Fibroblast of upper back skin (primary cell): ENCODE measurements at places on chromosomes 6 and 20.
A peak's percentile ranks its signal among the peaks of the same experiment; 100 is the strongest.

GRCh38 chr6:63795826-63796225 is 160.2 kb downstream of the PHF3 start:
- DNase-seq, result no peak

DNA sequence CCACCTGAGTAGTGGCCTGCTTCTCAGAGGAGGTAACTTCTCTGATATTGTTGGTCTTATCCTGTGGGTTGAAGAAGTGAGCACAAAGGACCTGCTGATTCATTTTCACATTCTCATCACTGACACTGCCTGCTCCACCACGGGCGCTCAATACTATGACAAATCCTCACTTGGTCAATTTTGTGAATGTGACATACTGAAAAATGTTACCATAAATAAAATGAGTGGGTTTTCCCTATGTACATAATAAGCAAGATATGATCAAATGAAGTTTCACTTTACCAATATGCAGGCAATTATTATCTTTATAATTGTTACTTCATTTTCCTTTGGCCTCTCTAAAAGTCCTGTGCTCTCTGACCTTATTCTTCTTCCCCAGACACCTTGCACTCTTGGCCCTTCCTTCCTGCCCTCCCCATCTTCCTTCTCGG is 71.5 kb upstream of the RIPOR2 start:
- DNase-seq, result no peak

- no peak for DNase-seq
These were observed 564.3 kb upstream of the NRSN1 start for GRCh38 chr6:23561732-23562131.

- DNase-seq, result no peak
These were observed 135.3 kb downstream of the ARID1B start for GRCh38 chr6:156912431-156912830.

- no peak for DNase-seq
These were observed 98.8 kb downstream of the HUS1B start for GRCh38 chr6:558089-558488.

DNA sequence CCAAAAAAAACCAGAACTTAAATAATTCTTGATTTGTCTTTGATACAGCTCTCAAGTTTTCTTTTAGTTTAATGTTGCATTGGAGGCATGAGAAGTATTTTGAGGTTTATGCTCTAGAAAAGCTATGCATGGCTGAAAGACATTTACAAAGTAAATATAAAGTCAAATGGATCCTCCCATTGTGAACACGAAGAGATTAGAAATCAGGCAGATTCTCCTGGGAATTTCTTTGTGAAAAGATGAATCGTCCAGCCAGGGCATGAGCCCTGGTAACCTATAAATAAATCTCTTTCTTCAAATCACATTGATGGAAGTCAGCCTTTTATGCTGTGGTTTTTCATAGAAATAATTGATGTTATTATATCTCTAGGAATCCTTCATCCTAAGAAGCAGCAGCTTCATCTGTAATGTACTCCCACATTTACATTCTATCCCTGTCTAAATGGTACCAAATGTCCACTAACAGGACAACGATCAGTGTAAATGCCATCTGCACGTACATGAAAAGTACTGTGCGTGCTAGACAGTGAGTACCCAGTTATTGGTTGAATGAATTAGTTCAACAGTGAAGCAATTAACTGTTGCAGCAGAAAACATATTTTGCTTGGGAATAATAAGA is 143.6 kb downstream of the ALDH8A1 start:
- peak; percentile 46 for DNase-seq

DNA sequence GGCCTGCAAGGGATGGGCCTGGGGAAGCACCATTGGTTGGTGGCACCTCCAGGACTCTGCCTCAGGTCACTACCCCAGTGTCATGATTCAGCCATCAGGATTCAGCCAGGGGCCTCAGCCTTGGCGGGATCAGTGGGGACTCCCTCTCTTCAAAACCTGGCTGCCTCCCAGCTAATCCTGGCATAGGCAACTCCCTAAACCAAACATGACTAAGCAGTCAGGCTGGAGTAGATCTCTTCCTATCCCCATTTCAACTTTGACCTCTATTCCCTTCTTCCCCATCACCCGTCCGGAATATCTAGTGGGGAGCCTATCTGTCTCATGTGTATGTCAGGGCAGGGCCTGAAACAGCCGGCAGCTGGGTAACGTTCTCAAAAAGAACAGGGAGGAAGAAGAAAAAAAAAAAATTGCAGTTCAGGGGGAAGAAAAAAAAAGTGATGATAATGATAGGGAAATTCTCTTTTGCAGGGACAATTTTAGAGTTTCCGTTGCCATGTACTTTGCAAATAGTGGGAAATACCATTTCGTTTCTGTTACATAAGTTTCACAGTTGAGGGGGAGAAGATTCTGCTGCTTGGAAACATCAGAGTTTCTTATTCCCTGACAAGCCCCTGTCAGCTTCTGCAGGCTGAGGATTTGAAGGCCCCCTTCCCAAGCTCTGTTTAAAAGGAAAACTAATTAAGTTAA is 4.1 kb upstream of the PREX1 start:
- DNase-seq, result peak; percentile 45

- DNase-seq, result no peak
These were observed 136.0 kb downstream of the MTHFD1L start for GRCh38 chr6:151001387-151002056.

GRCh38 chr20:3158968-3159431 is 665 bp downstream of the FASTKD5 start:
- DNase-seq, result peak; percentile 15

DNA sequence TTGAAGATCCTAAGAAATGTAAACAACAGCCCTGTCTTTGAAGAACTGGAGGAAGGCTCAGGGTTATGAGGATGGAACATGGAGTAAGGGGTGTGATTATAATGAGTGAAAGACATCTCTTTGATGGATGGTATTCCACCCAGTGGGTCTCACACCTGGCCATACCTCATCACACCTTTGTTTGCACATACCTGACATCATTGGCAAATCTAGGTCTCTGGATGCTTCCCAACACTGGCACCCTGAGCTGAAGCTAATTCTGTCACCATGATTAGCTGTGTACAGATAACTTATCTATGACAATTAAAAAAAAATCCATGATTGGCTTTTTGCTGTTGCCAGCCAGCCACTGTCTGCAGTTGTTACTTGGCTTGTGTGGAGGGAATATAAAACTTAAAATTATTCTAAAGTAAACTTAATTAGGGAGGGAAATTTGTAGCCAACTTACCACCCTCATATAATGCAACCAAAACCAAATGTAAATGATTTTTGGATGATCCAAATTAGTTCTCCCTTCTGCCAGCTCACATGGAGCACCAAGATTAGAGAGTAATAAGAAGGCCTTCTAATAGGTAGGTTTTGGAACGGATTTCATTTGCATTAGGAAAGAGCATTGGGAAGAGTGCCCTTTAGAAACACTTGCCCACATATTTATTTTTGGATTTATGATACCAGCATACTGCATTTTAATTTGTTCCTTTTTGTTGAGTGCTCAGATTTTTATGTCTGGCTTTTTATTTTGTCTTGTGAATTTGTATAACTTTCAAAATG is 249.5 kb downstream of the SOX4 start:
- no peak for DNase-seq

DNA sequence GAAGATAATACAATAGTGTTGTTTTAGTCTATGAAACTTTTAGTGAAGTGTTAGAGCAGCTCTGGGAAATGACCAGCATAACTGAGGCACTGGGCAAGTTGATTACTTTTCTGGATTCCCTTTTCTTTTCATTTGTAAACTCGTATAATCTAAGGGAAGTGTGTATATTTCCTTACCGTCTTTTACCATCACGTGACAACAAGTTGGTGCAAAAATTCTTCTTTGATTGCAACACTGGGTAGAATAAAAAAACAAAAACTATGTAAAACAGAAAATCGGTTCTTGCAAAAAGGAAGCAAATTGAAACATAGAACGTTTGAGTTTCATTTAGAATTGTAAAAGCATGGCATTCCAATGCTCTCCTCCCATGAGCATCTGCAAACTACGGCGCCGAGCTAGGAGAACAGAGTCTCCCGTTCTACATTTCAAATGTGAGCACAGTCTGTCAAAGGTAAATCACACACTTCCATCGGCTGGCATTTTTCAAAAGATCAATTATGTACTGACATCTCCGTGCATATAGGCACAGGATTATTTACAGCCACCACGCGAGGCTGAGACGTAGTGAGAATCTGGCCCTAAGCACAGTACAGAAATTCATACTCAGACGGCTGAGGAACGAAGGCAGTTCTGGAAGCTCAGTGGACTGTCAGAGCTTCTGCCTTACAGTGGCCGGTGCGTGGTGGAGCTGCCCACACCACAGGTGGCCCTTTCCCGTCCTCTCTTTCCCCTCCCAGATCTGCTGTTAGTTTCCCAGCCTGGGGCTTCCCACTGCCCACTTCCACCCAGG is 314.0 kb downstream of the BMP7 start:
- no peak for DNase-seq

- DNase-seq, result no peak
These were observed 105.6 kb upstream of the NXT1 start for GRCh38 chr20:23244916-23245552.

GRCh38 chr20:62787321-62787720 is 9.0 kb upstream of the MRGBP start:
- no peak for DNase-seq

DNA sequence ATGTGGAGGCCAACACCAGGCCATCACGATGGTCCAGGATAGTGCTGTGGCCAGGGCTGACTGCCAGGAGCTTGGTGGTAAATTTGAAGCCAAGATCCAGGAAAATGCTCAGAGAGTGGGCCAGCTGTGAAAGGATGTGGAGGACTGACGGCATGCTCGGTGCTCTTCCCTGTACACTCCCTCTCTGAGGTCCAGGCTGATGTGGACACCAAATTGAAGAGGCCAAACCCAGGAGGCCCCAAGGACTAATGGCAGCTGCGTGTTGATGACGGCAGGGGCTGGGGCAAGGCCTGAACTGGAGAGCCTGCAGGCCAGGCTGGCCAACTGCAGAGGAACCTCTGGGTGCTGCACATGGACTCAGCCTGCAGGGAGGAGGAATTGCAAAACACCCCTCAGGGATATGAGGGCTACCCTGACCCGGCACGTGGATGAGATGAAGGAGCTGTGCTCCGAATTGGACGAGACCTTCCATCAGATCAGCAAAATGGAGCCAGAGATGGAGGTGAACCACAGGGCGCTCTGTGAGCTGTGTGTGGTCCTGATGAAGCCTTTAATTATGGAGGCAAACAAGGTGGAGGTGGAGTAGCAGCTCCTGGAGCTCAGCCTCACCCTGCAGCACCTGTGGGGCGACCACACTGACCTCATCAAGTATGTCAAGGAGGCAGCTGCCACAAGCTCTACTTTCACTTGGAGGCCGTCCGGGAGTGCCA is 6.9 kb upstream of the RAET1E start:
- no peak for DNase-seq

- peak; percentile 20 for DNase-seq
These were observed 23.6 kb downstream of the CDS2 start for GRCh38 chr20:5150226-5151076.

- DNase-seq, result peak; percentile 32
These were observed 94.0 kb downstream of the ZMYND8 start for GRCh38 chr20:47262365-47263013.

- DNase-seq, result peak; percentile 18
These were observed 69.0 kb downstream of the BTBD9 start for GRCh38 chr6:38570750-38571149.

GRCh38 chr6:85418059-85418458 is 31.8 kb upstream of the NT5E start:
- DNase-seq, result peak; percentile 89

DNA sequence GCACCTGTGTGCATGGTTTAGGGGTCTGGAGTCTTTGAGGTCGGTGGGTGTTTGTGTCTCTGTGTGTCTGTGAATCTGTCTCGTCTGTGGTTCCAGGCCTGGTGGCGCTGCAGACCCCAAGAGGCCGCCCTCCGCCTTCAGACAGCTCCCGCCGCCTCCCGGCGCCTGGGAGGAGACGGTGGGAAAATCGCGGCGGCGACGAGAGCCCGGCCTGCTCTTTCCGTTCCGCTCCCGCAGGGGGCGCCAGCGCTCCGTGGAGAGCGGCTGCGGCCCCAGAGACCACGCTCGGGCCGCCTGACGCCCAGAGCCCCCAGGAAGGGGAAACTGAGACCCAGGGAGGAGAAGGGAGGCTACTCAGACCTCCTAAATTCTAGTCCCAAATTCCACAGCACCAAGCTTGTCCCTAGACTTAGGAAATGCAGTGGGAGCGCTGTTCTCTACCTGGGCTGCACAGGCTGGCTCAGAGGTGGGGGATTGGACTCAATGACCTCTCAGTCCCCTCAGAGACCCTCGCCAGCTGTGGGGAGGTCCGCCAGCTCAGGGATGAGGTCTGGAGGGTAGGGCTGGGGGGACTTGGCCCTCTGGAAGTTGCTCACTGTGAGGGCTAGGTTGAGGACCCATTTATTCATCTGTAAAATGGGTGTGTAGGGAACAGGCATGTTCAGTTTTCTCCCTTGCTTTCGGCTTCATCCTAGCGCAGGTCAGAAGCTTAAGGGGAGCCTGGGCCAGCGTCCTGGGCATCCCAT is 36.9 kb upstream of the BLCAP start:
- DNase-seq, result peak; percentile 5

- DNase-seq, result no peak
These were observed 178.5 kb downstream of the TRDN start for GRCh38 chr6:123458218-123458617.

- no peak for DNase-seq
These were observed 143.7 kb downstream of the MOXD1 start for GRCh38 chr6:132257561-132257960.

- no peak for DNase-seq
These were observed 15.3 kb downstream of the CD83 start for GRCh38 chr6:14132921-14133275.

- no peak for DNase-seq
These were observed 10.7 kb downstream of the CASS4 start for GRCh38 chr20:56422824-56423189.

DNA sequence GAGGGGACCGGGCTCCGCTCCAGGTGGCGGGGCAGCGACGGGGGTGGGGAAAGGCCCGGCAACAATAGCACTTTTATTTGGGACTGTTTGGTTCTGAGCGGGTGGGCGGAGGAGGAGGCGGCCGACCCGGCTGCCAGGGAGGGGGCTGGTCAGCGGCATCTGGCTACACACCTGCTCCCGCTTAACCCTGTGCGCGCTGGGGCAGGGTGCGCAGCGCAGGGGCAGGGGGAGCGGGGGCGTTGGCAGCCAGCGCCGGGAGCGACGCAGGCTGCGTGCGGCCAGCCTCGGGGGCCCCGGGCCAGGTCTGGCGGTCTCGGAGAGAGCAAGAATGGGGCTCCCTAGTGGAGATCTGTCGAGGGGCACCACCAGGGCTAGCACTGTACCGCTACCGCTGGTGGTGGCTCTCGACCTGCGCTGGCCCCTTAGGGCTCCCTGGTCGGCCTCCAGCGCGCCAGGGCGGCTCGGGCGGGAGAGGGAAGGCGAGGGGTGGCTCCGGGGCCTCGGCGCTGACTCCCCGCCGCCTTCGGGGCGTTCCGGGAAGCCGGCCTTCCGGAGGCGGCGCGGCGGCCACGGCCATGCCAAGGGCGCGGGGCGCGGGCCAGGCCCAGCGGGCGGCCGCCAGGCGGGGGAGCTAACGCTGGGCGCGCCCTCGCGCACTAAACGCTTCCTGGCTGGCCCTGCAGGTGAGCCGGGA is 92.4 kb downstream of the NCR2 start:
- no peak for DNase-seq

DNA sequence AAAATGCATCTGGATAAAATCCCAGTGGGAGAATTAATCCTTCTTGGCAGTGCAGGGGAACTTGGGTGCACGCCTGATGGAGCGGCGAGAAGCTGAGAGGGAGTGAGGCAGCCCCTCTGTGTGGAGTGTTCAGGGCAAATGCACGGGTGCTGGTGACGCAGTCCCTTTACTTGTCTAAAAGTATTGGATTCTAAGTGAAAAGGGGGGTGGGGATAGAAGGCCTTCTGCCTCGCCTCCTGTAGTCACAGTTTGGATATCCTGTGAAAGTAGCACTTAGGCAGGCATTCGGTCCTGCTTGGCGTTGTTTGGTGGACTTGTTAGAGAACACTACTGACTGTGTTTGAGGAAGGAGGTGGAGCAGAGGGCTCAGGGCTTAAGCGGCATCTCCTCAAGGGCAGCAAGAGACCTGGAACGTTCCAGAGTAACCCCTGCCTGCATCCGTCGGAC is 39.3 kb downstream of the PHACTR3 start:
- DNase-seq, result no peak
